ENCODE measurements at places on chromosomes 6 and 20.

DNA sequence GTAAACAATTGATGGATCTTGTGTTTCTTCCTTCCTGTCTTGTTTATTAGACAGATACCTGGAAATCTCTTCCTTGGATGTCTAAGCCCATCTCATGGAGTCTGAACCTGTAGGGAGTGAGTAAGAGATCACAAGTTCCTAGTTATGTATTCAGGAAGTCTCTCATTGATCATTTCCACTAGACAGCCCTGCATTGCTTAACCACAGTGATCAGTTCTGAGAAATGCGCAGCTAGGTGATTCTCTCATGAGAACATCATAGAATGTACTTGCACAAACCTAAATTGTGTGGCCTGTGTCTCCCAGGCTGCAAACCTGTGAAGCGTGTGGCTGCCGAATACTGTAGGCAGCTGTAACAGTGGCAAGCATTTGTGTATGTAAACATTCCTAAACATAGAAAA is 39.1 kb downstream of the FAM120B start:
- DNase-seq: peak; percentile 17
- peaks cover 20% of the 10 kb centered on the region for H3K4me1 ChIP-seq
- no peak overlapping the region for H3K27ac ChIP-seq
- no peaks in the 10 kb centered on the region for H3K27me3 ChIP-seq
- H3K36me3 ChIP-seq: peaks cover 35% of the 10 kb centered on the region
- no peak overlapping the region for H3K4me3 ChIP-seq

- H3K27me3 ChIP-seq: no peaks in the 10 kb centered on the region
- H3K36me3 ChIP-seq: no peaks in the 10 kb centered on the region
- no peak overlapping the region for H3K27ac ChIP-seq
- H3K4me3 ChIP-seq: no peak overlapping the region
- peaks cover 9% of the 10 kb centered on the region for H3K4me1 ChIP-seq
Observed at GRCh38 chr6:116381000-116381399, 10.3 kb downstream of the DSE start.

- H3K27me3 ChIP-seq: no peaks in the 10 kb centered on the region
- no peak for DNase-seq
- no peak overlapping the region for H3K27ac ChIP-seq
- H3K4me1 ChIP-seq: no peaks in the 10 kb centered on the region
- no peaks in the 10 kb centered on the region for H3K36me3 ChIP-seq
- no peak overlapping the region for H3K4me3 ChIP-seq
Observed at GRCh38 chr6:152057832-152058498, 250.5 kb downstream of the ESR1 start.

DNA sequence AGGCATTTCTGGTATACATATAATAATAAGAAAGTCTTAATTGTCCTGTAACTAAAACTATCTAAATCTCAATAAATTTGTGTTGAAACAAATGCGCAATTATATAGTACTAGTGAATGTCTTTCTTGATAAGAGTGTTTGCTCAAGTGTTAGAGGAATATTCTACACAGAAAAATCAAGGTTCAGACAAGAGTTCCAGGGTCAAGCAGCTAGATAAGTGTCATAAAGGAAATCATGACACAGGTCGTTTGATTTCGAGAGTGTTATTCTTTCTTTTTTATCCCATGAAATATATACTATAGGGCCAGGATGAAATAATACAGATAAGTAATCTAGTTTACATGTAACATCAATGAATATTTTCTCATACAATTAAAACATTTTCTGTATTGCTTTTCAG is 366.1 kb downstream of the UTRN start:
- H3K4me3 ChIP-seq: no peak overlapping the region
- DNase-seq: no peak
- H3K27me3 ChIP-seq: no peaks in the 10 kb centered on the region
- H3K27ac ChIP-seq: no peak overlapping the region
- H3K4me1 ChIP-seq: peaks cover 8% of the 10 kb centered on the region

- DNase-seq: no peak
- no peaks in the 10 kb centered on the region for H3K27me3 ChIP-seq
- H3K36me3 ChIP-seq: no peaks in the 10 kb centered on the region
- no peak overlapping the region for H3K4me3 ChIP-seq
Observed at GRCh38 chr6:77620278-77620882, 32.5 kb upstream of the MEI4 start.

DNA sequence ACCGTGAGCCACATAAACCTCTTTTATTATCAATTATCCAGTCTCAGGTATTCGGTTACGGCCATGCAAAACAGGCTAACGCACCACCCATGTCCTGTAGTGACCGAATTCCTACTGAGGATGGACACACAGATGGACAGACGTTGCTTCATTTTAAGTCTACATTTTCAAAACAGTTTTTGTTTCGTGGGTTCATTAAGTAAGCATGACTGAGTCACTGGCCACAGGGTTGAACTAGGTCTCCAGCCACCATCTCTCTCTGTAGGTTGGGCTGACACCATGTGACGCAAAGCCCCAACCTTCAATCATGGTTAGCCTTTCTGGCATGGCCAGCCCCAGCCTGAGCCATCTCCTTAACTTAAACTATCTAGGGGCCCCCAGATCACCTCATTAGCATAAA is 110.0 kb upstream of the SLC22A23 start:
- peaks cover 4% of the 10 kb centered on the region for H3K27me3 ChIP-seq
- no peak overlapping the region for H3K27ac ChIP-seq
- H3K4me3 ChIP-seq: no peak overlapping the region
- no peaks in the 10 kb centered on the region for H3K36me3 ChIP-seq

- no peaks in the 10 kb centered on the region for H3K4me1 ChIP-seq
- no peak for DNase-seq
- no peak overlapping the region for H3K4me3 ChIP-seq
- no peaks in the 10 kb centered on the region for H3K27me3 ChIP-seq
Observed at GRCh38 chr6:38976051-38976450, 72.5 kb upstream of the GLP1R start.

DNA sequence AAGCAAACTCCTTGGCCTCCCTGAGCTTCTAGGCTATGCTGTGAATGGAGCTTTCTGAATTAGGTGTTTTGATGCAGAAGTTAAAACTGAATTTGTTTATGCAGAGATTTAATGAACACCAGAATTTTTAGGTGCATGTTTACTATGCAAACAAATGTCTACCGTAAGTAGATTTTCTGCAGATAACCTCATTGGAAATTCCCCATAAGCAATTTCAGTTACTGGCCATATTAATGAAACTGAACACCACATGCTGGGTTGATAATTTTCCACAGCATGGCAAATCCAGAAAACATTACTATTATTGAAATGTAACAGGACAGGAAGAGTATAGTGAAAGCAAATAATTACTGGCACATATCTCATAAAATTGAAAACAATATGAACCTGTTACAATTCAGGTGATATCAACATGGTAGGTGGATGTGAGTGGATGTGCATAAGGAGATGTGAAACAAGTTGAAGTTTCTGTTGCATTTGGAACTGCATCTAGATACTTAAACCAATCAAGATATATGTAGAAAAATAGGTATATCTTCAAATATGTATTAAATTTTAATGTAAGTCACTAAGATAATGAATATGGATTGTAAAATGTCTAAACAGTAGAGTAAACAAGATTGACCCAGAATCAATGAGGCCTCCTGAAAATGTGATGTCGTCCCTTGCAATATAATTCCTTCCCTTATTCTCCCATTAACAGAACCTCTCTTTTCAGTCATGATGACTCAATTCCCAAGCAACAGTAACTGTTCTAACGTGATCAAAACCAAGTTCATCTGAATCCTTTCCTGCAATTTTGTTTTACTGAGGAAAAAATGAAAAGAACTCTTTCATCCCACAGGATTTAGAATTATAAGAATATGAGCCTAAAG is 11.0 kb downstream of the PTCHD4 start:
- no peak for DNase-seq
- H3K4me3 ChIP-seq: no peak overlapping the region
- H3K36me3 ChIP-seq: no peaks in the 10 kb centered on the region

DNA sequence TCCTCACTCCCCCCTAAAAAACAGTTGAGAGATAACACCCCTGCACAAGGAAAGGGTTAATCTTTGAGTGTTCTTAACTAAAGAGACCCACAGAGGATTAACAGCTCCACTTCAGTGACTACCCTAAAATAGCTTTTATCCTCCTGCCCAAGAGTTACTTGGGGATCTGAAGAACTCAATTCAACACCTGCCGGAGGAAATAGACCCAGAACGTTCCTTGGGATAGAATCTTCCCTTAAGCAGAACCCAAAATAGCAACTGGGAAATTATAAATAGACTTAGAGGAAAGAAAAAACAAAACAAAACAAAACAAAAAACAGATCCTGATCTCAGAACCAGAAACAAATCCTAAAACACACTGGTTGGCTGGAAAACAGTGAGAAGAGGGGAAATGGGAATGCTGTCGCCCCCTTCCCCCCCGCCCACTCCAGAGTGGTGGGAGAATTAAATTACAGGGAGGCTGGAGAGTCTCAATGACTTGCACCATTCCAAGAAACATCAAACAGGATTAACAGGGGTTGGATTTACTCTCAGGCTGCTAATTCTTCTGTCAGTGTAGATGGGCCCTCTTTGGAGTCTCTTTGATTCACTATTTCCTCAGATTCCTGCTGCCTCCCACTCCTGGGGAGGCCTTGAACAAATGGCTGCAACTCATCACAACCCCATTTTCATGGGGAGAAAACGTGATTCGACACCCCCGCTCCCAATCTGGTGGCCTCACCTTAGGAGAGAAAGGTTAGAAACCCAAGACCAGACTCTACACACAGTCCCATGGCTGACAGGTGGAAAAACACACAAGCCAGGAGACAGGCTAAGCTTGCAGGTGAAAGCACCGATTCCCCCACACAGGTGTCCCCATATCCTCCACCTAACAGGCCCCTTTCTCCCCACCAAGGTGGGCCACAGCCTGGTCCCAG is 1.4 kb downstream of the PLAGL2 start:
- peaks cover 20% of the 10 kb centered on the region for H3K4me1 ChIP-seq
- no peak for DNase-seq
- H3K27me3 ChIP-seq: no peaks in the 10 kb centered on the region
- peak overlapping the region; percentile 77 for H3K4me3 ChIP-seq
- H3K27ac ChIP-seq: peak overlapping the region; percentile 84
- peaks cover 13% of the 10 kb centered on the region for H3K36me3 ChIP-seq

- no peaks in the 10 kb centered on the region for H3K27me3 ChIP-seq
- peaks cover 36% of the 10 kb centered on the region for H3K4me1 ChIP-seq
- no peak for DNase-seq
- no peaks in the 10 kb centered on the region for H3K36me3 ChIP-seq
Observed at GRCh38 chr20:53626584-53626983, 32.9 kb upstream of the ZNF217 start.

DNA sequence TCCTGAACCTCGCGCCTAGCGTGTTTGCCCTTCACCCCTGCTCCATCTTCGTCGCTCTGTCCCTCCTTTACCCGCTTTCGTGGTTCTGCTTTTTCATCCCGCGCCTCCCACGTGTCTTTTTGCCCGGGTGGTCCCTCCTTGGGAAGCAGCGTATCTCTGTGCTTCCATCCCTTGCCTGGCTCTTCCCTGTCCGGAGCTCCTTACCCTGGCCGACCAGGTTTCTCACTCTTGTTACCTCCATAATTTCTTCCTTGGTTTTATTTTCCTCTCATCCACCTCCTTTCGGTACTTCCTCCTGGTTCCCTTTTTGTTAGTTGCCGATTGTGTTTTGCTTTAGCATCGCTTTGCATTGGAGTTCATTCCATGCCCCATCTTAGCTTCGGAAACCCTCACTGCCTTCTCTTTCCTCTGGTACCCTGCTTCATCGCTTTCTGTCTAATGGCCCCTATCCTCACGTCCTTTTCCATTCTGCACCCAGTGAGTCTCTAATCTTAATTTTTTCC is 735 bp downstream of the FAM135A start:
- H3K4me3 ChIP-seq: peak overlapping the region; percentile 87
- H3K4me1 ChIP-seq: no peaks in the 10 kb centered on the region
- no peaks in the 10 kb centered on the region for H3K36me3 ChIP-seq
- DNase-seq: no peak

GRCh38 chr6:153947808-153948447 is 91.1 kb upstream of the OPRM1 start:
- DNase-seq: no peak

GRCh38 chr6:143569040-143569439 is 57.5 kb upstream of the FUCA2 start:
- no peak overlapping the region for H3K27ac ChIP-seq
- H3K36me3 ChIP-seq: no peaks in the 10 kb centered on the region
- no peak for DNase-seq

- H3K27ac ChIP-seq: no peak overlapping the region
- H3K4me3 ChIP-seq: no peak overlapping the region
- H3K27me3 ChIP-seq: no peaks in the 10 kb centered on the region
- no peak for DNase-seq
- no peaks in the 10 kb centered on the region for H3K36me3 ChIP-seq
Observed at GRCh38 chr20:58021481-58021880, 207.0 kb downstream of the ANKRD60 start.

- no peak overlapping the region for H3K27ac ChIP-seq
- H3K4me1 ChIP-seq: no peaks in the 10 kb centered on the region
- H3K27me3 ChIP-seq: no peaks in the 10 kb centered on the region
- H3K4me3 ChIP-seq: no peak overlapping the region
Observed at GRCh38 chr6:117352466-117353081, 73.2 kb downstream of the ROS1 start.

- H3K27me3 ChIP-seq: no peaks in the 10 kb centered on the region
- no peak overlapping the region for H3K4me3 ChIP-seq
- H3K36me3 ChIP-seq: no peaks in the 10 kb centered on the region
- H3K27ac ChIP-seq: no peak overlapping the region
Observed at GRCh38 chr20:15240801-15241200, 903.4 kb upstream of the FLRT3 start.

GRCh38 chr6:144075187-144075586 is 20.2 kb downstream of the SF3B5 start:
- DNase-seq: no peak
- H3K4me3 ChIP-seq: no peak overlapping the region
- peaks cover 15% of the 10 kb centered on the region for H3K4me1 ChIP-seq

DNA sequence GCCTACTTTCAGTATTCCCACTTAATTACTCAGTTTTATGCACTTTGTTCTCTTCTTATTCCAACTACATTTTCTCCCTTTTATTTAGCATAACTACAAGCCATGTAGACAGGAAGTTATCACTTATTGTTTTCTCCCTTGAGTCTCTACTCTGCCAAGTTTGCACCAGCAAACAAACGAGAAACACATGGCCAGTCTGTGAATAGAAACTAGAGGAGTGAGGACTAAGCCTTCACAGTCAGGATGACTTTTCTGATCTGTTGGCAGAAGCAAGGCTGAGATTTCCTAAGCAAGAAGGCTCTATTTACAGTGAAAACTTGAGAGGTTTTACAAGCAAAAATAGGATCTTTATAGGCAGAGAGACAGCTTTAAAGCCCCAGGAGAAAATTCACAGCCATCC is 69.8 kb upstream of the TINAG start:
- no peak for DNase-seq
- no peak overlapping the region for H3K27ac ChIP-seq
- no peak overlapping the region for H3K4me3 ChIP-seq
- H3K27me3 ChIP-seq: no peaks in the 10 kb centered on the region
- H3K4me1 ChIP-seq: no peaks in the 10 kb centered on the region
- H3K36me3 ChIP-seq: no peaks in the 10 kb centered on the region

Measured in GM12878 (cell line).